ENCODE measurements at places on chromosomes 5 and 9.

GRCh38 chr5:146369691-146370090, 31.1 kb downstream of the POU4F3 start:
- DNase-seq = no peak

DNA sequence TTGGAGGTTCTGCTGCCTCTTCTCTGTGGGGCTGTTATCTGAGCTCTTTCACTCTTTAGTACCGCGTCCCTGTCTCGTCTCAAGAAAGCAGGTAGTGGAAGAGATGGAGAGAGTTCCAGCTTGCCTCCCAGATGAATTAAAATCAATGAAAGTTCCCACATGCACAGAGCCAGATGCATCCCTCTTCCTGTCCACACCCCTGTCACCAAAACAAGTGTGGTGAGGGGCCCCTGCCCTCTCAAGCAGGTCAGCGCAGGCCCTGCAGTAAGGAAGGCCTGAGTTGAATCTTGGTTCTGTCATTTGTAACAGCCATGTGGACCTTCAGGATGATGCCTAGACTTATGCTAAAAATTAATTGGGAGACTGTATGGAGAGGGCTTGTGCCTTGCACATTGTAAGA, 26.9 kb downstream of the GALNT10 start:
- DNase-seq = no peak

DNA sequence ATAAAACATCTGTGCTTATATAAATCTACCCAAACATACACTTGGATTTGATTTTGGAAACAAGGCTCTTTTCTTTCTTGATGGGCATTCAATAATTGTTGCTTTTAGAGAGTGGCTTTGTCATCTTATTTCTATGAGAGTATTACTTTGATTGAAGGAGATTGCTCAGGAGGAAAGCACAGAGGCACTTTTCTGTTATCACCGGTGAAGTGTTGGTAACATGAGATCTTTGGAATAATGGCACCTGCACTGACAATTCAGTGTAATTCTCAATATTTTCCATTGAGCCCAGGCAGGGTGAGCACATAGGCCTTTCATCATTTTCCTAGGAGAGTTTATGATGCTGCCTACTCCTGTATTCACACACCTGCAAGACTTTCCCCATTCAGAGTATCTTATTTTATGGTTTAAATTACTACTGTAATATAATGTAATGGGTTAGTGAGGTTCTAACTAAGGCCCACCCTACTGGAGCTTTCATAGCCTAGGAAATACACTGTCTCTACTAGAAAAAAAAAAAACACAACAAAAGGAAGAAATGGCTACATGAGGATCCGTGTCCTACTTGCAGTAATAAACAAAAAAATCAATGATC, 244.3 kb downstream of the DENND1A start:
- DNase-seq = no peak

- no peak for DNase-seq
These were observed 25.0 kb downstream of the PSD2 start for GRCh38 chr5:139820606-139821005.

GRCh38 chr9:118058227-118058626, 354.0 kb downstream of the TLR4 start:
- DNase-seq = no peak

DNA sequence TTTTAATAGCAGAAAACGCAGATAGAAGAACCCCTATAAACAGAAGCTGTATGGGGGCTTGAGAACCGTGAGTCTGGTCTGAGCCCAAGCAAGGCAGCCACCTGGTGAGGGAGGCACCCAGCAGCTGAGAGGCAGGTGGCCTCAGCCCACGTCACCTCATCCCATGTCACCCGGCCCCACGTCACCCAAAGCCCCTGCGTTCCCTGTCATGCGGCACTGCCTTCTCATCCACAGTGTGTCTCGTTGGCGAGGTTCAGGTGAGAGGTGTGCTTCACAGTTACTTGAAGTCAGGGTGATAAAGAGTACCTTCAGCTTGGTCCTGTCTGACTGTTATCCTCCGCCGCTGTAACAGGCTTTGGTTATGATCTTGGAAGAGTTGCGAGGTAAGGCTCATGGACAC, 80.6 kb upstream of the IRX4 start:
- DNase-seq = no peak

GRCh38 chr9:130368631-130369103, 76.1 kb upstream of the ASS1 start:
- no peak for DNase-seq

DNA sequence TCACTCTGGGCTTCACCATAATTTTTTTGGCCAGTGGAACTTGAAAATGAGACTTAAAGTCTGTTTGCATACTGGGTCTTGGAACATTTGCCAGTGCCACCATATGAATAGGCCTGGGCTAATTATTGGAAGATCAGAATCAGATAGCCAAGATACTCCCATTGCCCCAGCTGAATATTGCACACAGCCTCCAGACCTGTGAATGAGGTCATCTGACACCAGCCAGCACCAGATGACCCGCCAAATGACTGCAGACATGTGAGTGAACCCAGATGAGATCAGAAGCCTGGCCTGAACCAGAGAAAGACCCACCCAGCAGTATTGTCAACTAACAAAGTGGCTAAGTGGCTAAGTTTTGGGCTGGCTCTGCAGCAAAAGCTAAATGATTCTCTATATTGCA, 220.5 kb upstream of the MPDZ start:
- no peak for DNase-seq

- DNase-seq = no peak
These were observed 79.2 kb downstream of the RGS3 start for GRCh38 chr9:113542741-113543140.

DNA sequence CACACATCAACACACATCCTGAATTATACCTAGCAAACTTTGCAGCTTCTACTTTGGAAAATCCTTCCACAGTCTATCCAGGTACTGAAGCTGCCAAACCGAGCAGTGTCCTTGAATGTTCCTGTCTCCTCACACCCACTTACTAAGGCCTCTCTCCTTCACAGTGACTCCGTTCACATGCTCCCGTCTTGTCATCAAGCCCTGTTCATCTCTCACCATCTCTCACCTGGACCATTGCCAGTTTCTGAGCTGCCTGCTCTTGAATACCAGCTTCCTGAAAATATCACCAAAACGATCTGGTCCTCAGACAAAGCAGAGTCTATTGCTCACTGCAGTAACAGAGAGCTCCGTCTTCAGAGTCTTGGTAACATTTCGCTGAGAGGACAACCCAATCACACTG, 57.4 kb downstream of the GCNT1 start:
- no peak for DNase-seq

DNA sequence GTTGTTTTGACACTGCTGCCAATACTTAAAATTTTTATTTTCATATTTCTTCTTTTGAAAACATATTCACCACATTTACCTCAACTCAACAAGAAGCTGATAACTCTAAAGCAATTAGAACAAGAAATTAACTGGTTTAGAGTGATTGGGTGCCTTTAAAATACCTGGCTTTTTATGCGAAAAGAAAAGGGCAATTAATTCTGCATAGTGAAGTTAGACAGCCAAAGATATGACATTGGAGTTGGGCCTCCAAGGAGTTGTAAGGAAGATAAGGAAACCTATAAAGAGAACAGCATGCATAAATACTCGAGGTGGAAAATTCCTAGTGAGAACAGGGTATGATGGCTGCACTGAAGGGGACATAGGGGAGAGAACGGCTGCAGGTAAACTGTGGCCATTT, 9.6 kb downstream of the AK6 start:
- no peak for DNase-seq

DNA sequence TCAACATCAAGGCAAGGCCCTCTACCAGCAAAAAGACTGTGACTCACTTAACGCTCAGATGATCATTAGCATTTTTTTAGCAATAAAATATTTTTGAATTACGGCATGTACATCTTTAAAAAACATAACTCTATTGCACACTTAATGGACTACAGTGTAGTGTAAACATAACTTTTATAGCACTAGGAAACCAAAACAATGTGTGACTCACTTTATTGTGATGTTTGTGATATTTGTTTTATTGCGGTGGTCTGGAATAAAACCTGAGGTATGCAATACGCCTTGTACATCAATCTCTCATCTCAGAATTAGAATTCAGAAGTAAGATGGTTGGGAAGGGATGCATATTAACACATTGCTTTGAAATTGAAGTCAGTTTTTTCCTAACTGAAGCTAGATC, 106.9 kb upstream of the PTCH1 start:
- no peak for DNase-seq

GRCh38 chr9:7145361-7146069, 387.7 kb downstream of the KDM4C start:
- DNase-seq = no peak

GRCh38 chr5:23840083-23840482, 332.7 kb downstream of the PRDM9 start:
- DNase-seq = no peak

- no peak for DNase-seq
These were observed 848.5 kb upstream of the WWC1 start for GRCh38 chr5:167442922-167443321.

DNA sequence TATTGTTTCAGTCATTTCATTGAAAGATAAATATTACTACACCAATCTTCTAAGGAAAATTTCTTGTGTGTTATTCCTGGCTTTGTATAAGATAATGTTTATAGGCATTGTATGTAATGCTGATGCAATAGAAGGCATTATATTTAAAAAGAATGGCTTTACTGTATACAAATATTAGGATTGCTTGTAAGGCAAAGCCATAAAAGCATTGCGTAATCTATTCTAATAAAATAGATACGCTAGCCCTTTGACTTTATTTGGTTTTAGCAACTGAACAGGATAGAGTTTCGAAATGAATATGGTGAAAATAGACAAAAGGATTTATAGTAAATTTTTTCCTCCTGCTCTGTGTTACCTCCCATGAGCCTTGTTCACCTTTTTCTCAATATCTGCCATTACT, 5.5 kb upstream of the LYSMD3 start:
- DNase-seq = no peak

DNA sequence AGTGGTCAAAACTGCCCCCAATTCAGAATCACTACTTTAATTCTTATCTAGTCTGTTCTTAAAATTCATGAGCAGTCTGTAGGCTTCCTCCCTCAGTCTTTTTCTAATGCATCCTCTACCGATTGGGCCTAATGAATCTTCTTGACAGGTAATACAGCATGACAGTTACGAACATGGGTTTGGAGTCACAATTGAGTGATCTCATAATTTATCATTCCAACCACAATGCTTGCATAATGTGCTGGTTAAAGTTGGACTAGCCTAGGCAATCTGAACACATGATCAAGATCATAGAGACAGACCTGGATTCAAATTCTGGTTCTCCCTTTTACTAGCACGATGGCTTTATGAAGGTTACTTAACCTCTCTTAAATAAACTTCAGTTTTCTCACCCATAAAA, 33.1 kb upstream of the SETD9 start:
- no peak for DNase-seq

DNA sequence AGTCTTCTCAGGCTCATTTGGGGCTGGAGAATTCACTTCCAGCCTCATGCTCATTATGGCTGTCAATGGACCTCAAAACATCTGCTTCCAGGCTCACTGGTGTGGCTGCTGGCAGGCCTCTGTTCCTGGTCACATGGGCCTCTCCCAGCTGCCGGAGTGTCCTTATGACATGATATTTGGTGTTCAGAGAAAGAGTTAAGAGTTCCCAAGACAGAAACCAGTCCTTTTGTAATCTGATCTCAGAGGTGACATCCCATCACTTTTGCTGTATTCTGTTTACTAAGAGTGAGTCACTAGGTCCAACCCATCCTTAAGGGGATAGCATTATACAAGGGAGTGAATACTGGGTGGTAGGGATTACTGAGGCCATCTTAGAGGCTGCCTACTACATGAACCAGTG, 104.6 kb downstream of the CACNA1B start:
- DNase-seq = no peak

DNA sequence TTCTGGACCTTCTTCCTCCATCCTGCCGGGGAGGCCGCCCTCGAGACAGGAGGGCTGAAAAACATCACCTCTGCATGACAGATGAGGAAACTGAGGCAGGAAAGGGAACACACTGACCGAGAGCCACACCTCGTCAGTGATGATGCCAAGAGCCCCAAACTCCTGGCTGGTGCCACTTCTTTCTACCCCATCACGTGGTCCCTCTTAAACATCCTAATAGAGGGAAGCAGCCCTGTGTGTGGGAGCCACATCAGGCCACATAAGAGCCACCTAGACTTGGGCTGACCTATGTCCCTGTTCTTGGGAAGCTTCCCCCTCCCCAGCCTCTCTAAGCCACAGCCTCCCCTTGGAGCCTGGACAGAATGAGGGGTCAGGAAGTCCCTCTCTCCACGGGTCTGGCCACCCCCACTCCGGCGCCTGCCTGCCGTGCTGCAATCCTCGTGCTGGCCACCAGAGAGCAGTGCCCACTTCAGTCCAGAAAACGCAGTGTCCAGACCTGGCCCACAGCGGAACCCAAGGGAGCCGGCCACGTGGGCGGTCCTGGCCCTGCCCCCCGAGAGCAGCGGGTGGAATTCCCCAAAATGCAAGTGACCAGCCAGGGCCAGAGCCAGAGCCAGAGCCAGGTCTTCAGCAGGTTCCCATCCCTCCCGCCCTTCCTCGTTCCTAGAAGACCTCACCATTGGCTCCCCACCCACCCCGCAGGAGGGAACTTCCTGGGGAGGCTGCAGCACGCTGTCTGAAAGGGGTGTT, 54.7 kb upstream of the SARDH start:
- no peak for DNase-seq

GRCh38 chr9:84411683-84412267, 71.2 kb upstream of the SLC28A3 start:
- DNase-seq = no peak

Measured in stimulated activated CD4-positive, alpha-beta T cell treated with anti-CD3 and anti-CD28 coated beads, Interleukin-1b, Interleukin-23, amount 100 ng/mL, for 1 hour (primary cell).